ENCODE measurements at places on chromosomes 12 and 14.
A peak's percentile ranks its signal among the peaks of the same experiment; 100 is the strongest.

DNA sequence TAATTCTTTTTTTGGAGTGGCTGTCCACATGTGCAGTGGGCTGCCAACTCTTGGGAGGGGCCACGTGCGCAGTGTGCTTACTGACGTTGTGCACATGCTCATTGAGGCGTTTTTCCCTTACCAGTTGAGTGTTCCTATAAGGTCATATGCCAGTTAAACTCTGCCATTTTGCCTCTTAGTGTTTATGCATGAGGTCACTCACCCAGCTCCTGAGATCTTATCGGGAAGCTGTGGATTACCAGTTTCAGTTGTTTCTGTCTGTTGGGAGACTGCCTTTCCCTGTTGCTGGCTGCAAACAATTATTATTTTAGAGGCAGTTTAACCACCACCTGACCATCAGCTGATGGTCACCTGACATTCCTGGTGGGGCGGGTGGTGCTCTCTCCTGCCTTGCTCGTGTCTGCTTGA, 16.1 kb upstream of the KIF21A start:
- DNase-seq = no peak

DNA sequence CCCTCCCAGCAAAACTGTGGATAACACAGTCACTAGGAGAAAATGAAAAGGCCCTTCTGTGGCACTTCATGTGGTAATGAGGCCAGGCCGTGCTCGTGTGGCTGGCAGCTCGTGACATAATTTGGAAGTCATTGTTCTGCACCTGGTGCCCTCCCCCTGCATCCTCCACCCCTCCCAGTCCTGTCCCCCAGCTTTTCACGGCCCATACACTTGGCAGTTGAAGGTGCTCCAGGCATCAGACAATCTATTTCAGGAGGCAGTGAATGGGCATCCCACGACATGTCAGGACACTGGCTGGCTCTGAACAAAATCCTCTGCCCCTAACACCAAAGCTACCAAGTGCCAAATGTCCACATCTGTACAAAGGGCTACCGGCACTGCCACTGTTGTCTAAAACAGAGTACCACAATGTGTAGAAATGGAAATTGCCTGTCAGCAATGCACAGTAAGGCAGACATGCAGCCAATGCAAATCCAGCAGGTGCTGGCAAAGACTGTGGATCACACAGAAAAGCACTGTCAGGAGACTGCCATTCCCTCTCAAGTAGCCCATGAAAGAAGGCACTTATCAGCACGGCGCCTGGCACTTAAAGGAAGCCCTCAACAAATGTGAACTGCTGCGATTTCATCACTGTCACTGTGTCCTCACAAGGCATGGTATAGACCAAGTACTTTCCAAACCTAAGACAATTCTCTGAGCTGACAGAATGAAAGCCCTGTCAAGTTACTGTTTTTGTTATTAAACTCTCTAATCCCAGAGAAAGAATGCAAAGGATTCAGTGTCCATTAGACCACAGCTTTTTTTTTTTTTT, 39.1 kb downstream of the CORO1C start:
- no peak for DNase-seq

DNA sequence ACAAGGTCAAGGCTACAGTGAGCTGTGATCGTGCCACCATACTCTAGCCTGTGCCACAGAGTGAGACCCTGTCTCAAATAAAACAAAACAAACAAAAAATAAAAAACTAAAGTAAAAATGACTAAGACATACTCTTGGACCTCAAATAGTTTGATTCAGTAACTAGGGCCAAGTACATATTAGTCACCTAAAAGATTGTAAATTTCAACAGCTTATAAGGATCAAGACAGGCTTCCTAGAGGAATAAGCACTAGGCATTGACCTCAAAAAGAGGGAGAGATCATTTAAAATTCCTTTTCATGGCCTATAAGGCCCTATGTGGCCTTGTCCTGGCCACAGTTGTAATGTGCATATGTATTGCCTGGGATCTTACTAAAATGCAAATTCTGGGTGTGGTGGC, 46.0 kb upstream of the CHST11 start:
- no peak for DNase-seq

- DNase-seq = no peak
Measured at GRCh38 chr12:39886106-39886505, 219.8 kb downstream of the SLC2A13 start.

DNA sequence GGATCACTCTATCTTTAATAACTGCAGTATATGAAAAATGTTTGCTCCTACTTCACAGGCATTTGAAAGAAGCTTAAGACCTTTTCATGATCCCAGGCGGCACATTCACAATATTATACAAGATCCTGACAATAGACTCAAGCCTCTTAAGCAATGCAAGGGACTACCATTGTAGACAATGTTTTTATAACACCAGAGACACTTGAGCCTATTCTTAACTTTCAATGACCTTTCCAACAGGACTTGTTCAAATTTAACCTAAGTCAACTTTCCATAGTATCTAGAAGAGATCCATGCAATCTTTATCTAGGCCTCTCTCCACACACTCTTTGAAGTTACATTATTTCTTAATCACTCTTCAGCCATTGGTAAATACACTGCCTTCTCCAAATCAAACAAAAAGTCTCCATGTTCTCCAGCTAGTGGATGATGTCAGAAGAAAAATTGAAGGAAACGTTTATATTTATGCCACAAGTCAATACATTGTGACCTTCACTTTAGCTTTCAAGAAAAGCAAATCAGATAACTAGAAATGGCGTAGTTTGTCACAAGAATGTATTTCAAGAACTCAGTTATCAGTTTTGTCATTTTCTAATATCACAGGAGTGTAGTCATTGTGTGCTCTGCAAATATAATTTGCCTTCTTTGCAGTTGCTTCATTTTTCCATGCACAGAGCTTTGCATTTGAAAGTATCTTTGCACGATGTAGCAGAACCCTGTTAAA, 41.2 kb downstream of the PHLDA1 start:
- DNase-seq = no peak

DNA sequence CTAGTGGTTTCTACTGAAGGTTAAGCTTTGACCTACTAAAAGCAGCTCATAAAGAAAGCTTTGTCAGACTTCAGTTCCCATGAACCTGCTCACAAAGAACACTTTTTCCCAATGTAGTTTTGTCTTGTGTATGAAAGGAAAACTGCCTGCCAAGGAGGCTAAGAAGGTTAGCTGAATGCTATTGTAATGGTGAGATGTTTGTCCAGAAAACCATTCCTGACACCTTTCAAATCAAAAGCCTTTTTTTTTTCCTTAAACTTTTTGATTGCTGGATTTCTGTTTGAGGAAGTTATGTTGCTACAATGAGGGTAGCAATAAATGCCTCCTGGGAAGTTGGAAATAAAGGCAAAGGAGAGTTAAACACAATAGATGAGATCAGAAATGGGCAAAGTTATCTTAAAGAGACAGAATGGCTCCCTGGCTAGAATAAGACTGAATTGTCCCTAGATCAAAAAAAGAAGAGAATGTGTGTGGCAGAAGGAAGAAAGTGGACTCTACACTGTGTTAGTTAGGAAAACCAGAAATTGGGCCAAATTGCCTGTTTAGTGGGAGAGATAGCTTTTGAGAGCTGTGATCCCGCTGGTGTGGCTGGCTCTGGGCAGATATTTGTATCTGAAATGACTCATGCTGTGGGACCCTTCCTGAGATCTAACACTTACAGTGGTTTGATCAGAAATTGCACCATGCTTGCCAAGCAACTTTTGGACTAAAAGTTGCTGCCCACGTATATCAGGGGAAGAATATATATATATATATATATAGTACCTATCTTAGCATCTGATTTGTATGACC, 27.5 kb downstream of the TECPR2 start:
- DNase-seq = no peak

- no peak for DNase-seq
Measured at GRCh38 chr12:112258926-112259325, 123.3 kb downstream of the HECTD4 start.

- no peak for DNase-seq
Measured at GRCh38 chr12:85834378-85834777, 1.8 kb downstream of the RASSF9 start.

- no peak for DNase-seq
Measured at GRCh38 chr12:8823565-8824300, 1.3 kb downstream of the A2ML1 start.

DNA sequence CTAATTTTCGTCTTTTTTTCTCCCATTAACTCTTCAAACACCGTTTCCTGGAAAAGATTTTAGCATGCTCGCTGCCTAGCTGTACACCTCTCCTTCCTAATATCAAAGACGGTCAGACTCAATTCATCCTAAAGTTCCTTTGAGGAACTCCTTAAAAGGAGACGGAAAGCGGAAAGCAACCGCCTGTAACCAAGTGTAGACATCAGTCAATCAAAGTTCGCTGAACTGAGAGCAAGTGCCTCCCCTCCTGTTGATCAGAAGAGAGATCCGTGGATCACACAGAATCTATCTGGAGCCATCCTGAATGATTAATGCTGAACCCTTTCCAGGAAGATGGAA, 412 bp upstream of the TEP1 start:
- no peak for DNase-seq

GRCh38 chr12:91367234-91367849, 184.7 kb upstream of the DCN start:
- no peak for DNase-seq

GRCh38 chr14:43307836-43308235, 1199.2 kb downstream of the FSCB start:
- DNase-seq = no peak

- no peak for DNase-seq
Measured at GRCh38 chr12:113207613-113208040, 13.6 kb upstream of the TPCN1 start.

DNA sequence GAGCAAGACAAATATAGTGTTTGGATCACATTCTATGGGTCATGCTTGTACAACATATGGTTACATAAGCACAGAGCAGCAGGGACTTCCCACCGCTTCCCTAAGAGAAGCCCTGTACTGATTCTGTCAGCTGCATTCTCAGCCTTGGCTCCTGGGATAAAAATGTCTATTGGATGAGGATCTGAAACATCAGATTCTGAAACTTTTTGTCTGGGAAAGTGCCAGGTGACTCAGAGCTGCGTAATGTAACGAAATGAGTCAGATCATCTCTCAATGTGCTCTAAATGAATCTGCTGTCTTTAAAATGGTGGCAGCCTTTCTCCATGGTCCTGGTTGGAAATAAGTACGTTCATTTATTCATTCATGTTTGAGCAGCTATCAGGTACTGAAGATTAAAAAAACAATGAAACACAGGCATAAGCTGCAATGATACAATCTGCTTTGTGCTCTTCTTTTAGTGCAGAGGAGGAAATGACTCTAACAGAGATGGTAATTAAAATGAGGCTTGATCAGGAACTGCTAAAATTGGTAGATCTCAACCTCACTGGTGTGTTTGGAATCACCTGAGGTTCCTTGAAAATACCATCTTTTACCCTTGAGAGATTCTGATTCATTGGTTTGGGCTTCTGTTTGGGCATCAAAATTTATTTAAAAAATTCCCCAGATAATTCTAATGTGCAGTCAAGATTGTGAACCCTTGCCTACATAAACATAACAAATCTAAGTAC, 99.1 kb upstream of the NAP1L1 start:
- DNase-seq = peak; percentile 24

DNA sequence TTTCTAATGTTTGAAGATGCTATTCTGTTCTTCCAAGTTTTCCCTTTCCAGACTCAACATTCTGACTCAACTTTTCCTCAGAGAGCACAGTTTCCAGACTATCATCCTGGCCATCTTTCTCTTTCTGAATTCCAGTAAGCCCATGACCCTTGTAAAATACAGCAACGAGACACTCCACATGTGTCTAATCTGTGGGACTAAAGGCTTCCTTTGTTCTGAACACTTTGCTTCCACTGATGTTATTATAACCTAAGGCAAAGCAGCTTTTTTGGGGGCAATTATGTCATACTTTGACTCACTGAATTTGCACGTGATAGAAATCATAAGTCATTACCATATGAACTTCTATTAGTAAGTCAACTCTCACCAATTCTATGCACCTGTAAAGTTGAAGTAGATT, 6.3 kb upstream of the ART4 start:
- no peak for DNase-seq

- peak; percentile 75 for DNase-seq
Measured at GRCh38 chr12:47808050-47808449, 11.7 kb downstream of the HDAC7 start.

DNA sequence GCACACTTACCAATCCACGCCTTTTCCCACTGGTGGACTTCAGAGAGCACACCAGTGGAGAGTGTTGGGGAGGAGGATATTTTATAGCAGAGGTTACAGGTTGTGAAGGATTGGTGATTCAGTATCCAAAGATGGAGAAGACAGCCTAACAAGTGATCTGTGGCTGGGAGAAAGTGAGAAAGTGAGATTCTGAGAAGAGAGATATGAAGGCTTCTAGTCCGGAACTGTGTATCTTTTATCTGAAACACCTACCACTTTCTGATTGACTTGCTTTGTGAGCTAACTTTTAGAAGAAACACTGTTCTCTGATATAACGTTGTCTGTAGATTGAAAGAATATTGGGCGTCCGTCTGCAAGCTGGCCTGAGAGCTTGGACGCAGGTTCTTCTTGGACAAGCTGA, 24.0 kb downstream of the DYNC1H1 start:
- DNase-seq = no peak

DNA sequence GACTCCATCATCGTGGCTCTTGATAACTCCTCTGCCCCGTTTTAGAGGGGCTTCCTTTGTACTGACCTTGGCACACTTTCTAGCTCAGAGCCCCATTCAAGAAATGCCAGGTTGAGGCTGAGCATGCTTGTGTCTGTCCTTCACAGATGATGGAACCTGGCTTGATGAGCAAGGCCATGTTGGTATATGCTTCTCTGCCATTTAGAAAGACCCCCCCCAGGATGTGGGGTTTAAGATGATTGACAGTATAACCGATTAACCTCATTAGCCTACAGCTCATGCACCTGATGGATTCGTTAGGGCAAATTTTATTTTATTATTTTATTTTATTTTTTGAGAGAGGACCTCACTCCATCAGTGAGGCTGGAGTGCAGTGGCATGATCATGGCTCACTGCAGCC, 21.0 kb downstream of the BATF start:
- DNase-seq = no peak

DNA sequence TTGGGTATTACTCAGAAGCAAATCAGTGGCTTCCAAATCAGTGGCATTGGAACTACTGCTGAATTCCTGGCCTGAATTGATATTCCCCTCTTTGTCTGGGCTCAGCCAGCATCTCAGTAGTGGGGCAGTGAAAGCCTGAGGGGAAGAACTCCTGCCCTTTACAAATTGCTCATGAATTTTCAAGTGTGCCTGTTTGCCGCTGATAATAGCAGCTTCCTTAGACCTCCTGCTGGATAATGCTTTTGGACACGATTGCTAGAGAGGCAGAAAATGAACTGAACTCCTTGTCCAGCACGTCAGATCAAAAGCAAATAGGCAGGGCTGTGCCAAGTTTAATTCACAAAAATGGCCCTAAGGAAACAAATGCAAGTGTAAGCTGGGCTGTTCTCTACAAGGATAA, 91.3 kb upstream of the GZMB start:
- DNase-seq = no peak

- DNase-seq = no peak
Measured at GRCh38 chr14:63200035-63200740, 4.1 kb upstream of the RHOJ start.

- no peak for DNase-seq
Measured at GRCh38 chr14:39025810-39026627, 77.0 kb downstream of the SEC23A start.

Data from stimulated activated CD4-positive, alpha-beta T cell treated with anti-CD3 and anti-CD28 coated beads, Interleukin-4, amount 100 ng/mL, for 4 hours (primary cell).